ENCODE measurements at places on chromosomes 6 and 20.
A peak's percentile ranks its signal among the peaks of the same experiment; 100 is the strongest.

DNA sequence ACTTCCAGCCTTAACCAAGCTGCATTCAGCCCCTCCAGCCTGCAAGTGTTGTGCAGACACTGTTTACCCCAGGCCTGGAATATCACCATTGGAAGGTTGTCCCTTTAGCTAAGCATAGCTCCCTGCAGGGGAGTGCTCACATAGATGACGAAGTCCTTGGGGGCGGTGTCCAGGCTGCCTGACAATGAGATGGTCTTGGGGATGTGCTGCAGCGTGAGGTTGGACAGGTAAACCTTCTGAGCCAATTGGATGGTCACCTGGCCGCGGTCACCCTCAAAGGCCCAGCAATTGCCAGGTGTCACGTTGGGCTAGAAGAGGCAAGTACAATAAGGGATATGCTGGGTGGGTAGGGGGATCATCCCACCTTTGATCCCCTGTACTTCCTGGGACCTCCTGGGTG lies 18.6 kb downstream of the SUN5 start:
- H3K27ac ChIP-seq, result no peak overlapping the region
- H3K4me1 ChIP-seq, result peaks cover 3% of the 10 kb centered on the region
- H3K4me3 ChIP-seq, result no peak overlapping the region
- no peak for DNase-seq
- H3K36me3 ChIP-seq, result no peaks in the 10 kb centered on the region

DNA sequence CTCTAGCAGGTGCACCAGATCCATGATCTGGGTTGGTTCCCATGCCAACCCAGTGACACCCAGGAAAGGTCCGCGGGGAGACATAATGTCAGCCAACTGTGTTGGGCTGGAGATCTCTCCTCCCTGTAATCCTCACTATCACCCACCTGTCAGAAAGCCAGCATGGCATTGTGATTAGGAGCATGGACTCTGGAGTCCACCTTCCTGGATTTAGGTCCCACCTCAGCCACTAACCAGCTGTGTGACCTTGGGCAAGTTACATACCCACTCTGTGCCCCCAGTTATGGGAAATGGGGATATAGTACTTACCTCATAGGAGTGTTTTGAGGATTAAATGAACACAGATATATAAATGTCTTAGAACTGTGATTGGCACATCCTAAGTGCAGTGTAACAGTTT lies 97.9 kb downstream of the ZDHHC14 start:
- no peak overlapping the region for H3K4me3 ChIP-seq
- DNase-seq, result no peak
- no peaks in the 10 kb centered on the region for H3K36me3 ChIP-seq
- H3K27me3 ChIP-seq, result no peaks in the 10 kb centered on the region

- peaks cover 68% of the 10 kb centered on the region for H3K36me3 ChIP-seq
- no peak overlapping the region for H3K27ac ChIP-seq
- no peak for DNase-seq
- H3K4me3 ChIP-seq, result no peak overlapping the region
Measured at GRCh38 chr6:44110966-44111365, 16.3 kb downstream of the MRPL14 start.

GRCh38 chr6:152267967-152268845 lies 369.0 kb downstream of the SYNE1 start:
- DNase-seq, result peak; percentile 10
- H3K4me3 ChIP-seq, result no peak overlapping the region
- H3K27me3 ChIP-seq, result no peaks in the 10 kb centered on the region
- peaks cover 73% of the 10 kb centered on the region for H3K36me3 ChIP-seq
- H3K27ac ChIP-seq, result no peak overlapping the region
- H3K4me1 ChIP-seq, result no peaks in the 10 kb centered on the region

- no peak overlapping the region for H3K27ac ChIP-seq
- H3K27me3 ChIP-seq, result no peaks in the 10 kb centered on the region
- DNase-seq, result no peak
- no peak overlapping the region for H3K4me3 ChIP-seq
- no peaks in the 10 kb centered on the region for H3K36me3 ChIP-seq
- no peaks in the 10 kb centered on the region for H3K4me1 ChIP-seq
Measured at GRCh38 chr6:163427498-163428254, 13.2 kb downstream of the QKI start.

- DNase-seq, result peak; percentile 39
- peaks cover 16% of the 10 kb centered on the region for H3K4me1 ChIP-seq
- peak within 1 kb of the TSS; percentile 77 for H3K4me3 ChIP-seq
- H3K27ac ChIP-seq, result no peak within 1 kb of the TSS
- H3K27me3 ChIP-seq, result peaks cover 2% of the 10 kb centered on the region
- no peaks in the 10 kb centered on the region for H3K36me3 ChIP-seq
Measured at GRCh38 chr6:7910654-7911344, at the start of gene TXNDC5. TXNDC5 (minus strand) TSS chr6:7910788; CDS start chr6:7910776, 12 bp downstream.

DNA sequence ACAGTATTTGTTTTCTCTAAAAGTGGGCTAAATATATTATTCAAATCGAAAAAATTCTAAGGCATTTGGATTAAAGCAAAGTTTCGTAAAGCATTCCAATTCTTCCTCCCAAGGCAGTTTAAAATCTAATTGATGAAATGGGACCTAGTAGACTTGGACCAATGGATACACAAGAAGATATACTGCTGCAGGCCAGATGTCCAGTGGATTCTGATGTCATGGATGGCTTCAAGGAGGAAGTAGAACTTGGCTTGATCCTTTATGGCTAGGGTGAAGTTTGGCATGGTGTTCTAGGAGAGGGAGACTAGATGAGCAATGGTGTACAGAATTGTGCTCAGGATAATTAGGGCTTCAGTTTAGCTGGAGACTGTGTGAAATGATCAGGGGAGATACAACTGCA lies 559.5 kb upstream of the MMS22L start:
- no peaks in the 10 kb centered on the region for H3K36me3 ChIP-seq
- no peak overlapping the region for H3K27ac ChIP-seq
- H3K27me3 ChIP-seq, result no peaks in the 10 kb centered on the region
- no peak overlapping the region for H3K4me3 ChIP-seq

DNA sequence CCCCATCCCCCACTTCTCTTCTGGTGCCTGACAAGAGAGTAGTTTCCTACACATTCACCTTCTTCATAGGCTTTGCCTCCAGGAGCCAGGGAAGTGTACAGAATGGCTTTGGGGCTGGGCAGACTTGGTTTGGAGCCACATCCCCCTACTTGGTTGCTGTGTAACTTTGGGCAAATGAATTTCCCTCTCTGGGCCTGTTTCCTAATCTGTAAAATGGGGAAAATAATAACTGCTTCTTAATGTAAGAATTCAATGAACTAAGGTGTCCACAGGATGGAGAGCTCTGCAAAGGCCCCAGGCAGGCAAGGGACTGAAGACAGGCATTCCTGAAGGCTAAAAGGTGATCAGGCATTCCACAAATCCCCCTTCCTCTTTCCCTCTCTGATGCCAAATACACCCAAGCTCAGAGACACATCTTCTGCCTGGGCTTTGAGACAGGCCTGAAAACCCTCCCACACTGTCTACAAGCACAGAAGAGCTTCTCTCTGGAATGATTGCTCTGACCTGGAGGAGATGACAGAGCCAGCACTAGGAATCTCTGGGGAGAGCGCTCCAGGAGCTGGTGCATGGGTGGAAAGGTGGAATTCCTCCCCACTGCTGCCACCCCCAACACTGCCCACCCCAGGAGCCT lies 6.9 kb upstream of the C20orf203 start:
- no peaks in the 10 kb centered on the region for H3K27me3 ChIP-seq
- no peaks in the 10 kb centered on the region for H3K36me3 ChIP-seq
- no peak for DNase-seq
- H3K4me3 ChIP-seq, result no peak overlapping the region
- H3K27ac ChIP-seq, result no peak overlapping the region
- peaks cover 15% of the 10 kb centered on the region for H3K4me1 ChIP-seq

DNA sequence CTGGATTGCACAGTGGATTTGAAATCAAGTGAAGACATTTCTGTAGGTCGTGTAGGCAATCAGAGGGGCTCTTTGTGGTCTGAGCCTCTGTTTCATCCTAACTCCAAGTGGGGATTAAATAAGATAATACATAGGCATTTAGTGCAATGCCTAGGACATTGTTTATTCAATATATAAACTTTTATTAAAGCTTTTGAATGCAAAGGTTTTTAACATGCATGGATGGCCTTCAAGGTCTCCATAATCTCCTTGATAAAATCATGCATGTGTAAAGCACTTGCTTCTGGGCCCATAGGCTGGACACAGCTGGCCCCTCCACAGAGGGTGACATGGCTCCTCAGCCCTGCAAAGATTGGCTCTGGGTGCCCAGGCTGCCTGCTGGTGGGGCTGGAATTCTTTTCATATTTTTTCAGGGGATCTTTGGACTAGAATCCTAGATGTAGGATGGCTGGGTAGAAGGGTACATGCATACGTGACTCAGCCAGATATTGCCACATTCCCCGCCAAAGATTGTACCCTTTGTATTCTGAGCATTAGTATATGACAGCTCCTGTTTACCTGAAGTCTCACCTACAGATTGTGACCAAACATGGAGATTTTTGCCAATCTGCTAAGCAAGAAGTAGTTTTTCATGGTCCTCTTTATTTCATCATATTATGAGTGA lies 19.0 kb upstream of the AVP start:
- peaks cover 23% of the 10 kb centered on the region for H3K4me1 ChIP-seq
- DNase-seq, result no peak
- no peak overlapping the region for H3K27ac ChIP-seq
- H3K4me3 ChIP-seq, result no peak overlapping the region

DNA sequence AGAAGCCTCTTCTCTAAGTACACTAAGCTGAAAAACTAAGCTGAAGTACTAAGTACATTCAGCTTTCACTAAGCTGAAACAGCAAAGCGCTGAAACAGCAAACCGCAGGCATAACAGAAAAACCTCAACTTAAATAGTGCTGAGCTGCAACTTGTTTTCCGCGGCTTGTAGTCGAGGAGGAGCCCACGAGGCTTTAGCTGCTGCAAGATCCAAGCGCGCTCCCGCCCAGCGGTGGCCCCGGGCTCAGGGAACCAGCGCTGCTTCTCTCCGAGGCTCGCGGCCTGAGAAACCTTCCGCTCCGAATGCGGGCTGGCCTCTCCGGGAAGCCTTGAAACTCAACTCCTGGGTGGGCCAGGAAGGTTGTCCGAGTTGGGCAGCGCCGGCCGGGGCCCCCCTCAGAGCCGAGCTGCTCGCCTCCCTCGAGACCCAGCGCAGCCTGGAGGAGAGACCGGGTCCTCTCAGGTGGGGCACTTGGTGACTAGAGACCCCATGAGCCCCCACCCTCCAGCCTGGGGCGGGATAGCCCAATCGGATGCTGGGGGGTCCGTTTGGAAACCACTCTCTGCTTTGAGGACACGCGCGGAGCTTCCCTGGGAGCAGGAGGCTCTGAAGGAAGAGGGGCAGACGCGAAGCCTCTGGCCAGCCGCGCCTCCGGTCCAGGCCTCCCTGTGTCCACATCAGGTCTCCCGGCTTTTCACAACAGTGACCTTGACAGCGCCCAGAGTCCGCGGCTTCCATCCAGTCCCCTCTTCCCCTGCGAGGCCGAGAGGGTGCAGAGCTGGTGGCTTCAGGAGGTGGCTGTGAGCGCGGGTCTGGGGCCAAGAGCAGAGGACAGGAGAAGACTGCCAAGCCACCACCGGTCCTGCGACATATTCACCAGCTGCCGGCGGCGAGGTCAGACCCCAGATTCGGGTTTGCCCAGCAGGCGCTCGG lies 38.1 kb upstream of the HLA-E start:
- peak; percentile 49 for DNase-seq
- H3K4me1 ChIP-seq, result peaks cover 44% of the 10 kb centered on the region
- H3K27me3 ChIP-seq, result peaks cover 70% of the 10 kb centered on the region

DNA sequence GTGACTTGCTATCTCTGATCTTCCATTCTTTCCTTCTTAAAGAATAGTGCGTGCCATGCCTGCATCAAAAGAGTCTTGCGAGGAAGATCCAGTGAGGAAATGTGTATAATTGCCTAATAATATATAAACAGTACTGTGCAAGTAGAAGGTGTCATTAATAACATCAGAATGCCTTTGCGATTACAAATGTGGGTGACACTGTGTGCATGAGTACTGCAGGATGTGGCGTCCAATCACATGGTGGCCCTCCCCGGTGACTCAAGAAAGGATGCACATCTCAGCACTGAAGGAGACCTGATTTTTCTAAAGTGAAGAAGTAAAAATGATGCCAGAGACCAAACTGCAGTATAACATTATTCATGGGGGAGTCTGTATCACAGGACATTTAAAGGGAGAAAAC lies 107.5 kb upstream of the EDN1 start:
- no peaks in the 10 kb centered on the region for H3K36me3 ChIP-seq
- no peak overlapping the region for H3K4me3 ChIP-seq
- H3K27me3 ChIP-seq, result no peaks in the 10 kb centered on the region
- H3K4me1 ChIP-seq, result no peaks in the 10 kb centered on the region
- H3K27ac ChIP-seq, result no peak overlapping the region

GRCh38 chr6:144365271-144365670 lies 80.1 kb downstream of the UTRN start:
- H3K36me3 ChIP-seq, result peaks cover 11% of the 10 kb centered on the region
- H3K27ac ChIP-seq, result no peak overlapping the region
- H3K4me1 ChIP-seq, result peaks cover 26% of the 10 kb centered on the region
- no peak for DNase-seq
- H3K27me3 ChIP-seq, result no peaks in the 10 kb centered on the region

DNA sequence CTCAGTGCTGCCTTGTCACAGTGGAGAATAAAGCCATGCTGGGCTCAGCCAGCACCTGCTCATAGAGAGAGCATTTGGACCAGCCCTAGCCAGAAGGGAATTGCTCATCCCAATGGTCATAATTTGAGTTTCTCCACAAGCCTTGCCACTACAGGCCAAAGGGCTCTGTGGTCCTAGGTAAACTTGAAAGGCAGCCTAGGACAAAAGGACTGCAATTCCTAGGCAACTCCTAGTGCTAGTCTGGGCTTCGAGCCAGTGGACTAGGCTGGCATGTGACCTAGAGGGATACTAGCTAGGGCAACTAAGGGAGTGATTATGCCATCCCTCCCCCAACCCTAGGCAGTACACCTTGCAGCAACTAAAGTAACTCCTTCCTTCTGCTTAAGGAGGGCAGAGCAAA lies 516.2 kb downstream of the BCKDHB start:
- no peak overlapping the region for H3K4me3 ChIP-seq
- H3K27ac ChIP-seq, result no peak overlapping the region
- H3K36me3 ChIP-seq, result no peaks in the 10 kb centered on the region
- H3K4me1 ChIP-seq, result no peaks in the 10 kb centered on the region
- DNase-seq, result no peak

GRCh38 chr6:22774129-22774528 lies 204.8 kb downstream of the HDGFL1 start:
- no peaks in the 10 kb centered on the region for H3K4me1 ChIP-seq
- no peaks in the 10 kb centered on the region for H3K36me3 ChIP-seq
- no peak overlapping the region for H3K4me3 ChIP-seq
- H3K27ac ChIP-seq, result no peak overlapping the region
- no peak for DNase-seq

- H3K27ac ChIP-seq, result no peak overlapping the region
- DNase-seq, result no peak
- H3K36me3 ChIP-seq, result no peaks in the 10 kb centered on the region
Measured at GRCh38 chr6:118967239-118967638, 32.3 kb upstream of the MCM9 start.

GRCh38 chr6:37620519-37620918 lies 77.2 kb downstream of the MDGA1 start:
- no peak overlapping the region for H3K27ac ChIP-seq
- no peak for DNase-seq
- H3K27me3 ChIP-seq, result peaks cover 5% of the 10 kb centered on the region
- H3K4me3 ChIP-seq, result no peak overlapping the region
- peaks cover 65% of the 10 kb centered on the region for H3K4me1 ChIP-seq
- no peaks in the 10 kb centered on the region for H3K36me3 ChIP-seq

GRCh38 chr6:43796903-43797890 lies 27.2 kb downstream of the VEGFA start:
- no peak for DNase-seq
- H3K36me3 ChIP-seq, result no peaks in the 10 kb centered on the region
- H3K4me3 ChIP-seq, result no peak overlapping the region
- H3K27me3 ChIP-seq, result no peaks in the 10 kb centered on the region

Measured in CD4-positive, alpha-beta T cell (primary cell).